C1 segment of cervical spinal cord (tissue), 14 donors: ENCODE measurements at places on chromosomes 5 and 9.

- no peak for DNase-seq
Observed at GRCh38 chr5:127389601-127390000, 99.0 kb downstream of the MEGF10 start.

- no peak for DNase-seq
Observed at GRCh38 chr5:151678713-151679112, 8.0 kb downstream of the SPARC start.

DNA sequence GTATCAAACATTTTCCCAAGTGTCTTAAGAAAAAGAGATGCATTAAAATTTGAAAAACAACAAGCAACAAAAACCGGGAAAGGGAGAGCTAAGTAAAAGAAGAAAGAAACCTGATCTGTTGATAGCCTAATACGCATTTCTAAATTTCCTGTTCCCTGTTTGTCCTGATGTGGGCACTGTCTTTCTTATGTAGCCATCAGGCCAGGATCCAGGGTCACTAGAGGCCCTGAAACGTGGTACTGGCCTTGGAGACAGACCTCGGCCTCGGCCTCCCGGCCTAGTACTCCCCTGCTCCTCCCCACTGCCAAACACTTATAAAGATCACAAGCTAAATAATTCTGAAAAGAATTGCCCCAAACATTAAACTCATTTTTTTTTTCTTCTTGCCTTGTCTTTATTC lies 547.2 kb downstream of the IRX1 start:
- no peak for DNase-seq

- no peak for DNase-seq
Observed at GRCh38 chr5:79107020-79107796, 4.4 kb upstream of the BHMT start.

DNA sequence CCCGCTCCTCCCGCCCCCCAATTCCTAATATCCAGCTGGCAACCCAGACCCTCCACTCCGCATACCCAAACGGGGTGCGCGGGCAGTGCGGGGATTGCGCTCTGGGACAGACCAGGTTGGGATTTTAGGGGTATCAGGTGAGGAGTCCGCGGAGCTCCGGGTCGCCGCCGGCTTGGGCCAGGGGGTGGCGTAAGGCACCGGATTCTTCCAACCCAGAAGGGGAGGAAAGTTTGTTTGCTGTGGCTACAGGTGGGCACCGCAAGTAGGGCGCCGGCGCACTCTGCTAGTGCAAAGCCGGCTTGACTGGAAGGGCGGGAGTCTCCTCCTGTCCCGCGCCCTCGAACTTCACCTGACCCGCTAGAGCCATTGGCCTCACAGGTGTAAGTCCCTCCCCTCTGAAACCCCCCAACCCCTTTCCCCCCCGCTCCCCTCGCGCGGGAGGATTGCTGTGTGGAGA lies 709 bp downstream of the IQGAP2 start:
- no peak for DNase-seq

DNA sequence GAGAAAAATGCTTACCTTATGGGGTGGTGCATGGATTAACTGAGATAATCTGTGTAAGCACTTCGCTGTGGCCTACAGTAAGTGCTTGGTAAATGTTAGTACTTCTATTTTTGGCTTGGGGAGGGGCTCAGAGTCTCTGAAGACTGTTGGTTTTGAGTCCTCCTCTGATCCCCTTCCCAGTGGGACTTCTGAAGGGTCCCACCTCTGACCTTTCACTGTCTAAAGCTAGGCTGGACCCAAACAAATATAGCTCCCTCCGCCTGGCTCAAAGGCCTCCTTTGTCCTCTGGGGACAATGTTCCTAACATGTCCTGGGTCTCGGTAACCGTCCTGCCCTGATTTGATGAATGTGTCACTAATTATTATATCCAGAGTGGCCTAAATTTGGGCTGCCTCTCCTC lies 34.8 kb downstream of the CAMK2A start:
- DNase-seq = no peak

DNA sequence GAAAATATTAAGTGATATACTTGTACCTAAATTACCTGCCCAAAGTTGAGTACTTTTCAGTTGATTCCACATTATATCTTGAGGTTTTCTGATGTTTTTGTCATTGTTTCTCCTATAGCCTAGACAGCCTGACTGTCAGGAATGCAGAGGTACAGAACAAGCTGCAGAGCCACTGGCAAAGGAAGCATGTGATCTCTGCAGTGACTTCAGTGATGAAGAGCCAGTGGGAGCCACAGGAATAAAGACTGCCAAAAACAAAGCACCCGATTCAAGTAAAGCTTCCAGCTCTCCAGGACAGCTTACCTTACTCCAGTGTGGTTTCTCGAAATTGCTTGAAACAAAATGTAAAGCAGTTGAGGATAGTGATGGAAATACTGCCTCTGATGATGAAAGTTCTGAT lies 96.3 kb downstream of the ERCC6L2 start:
- no peak for DNase-seq

- no peak for DNase-seq
Observed at GRCh38 chr5:143987751-143988560, 176.0 kb downstream of the HMHB1 start.

GRCh38 chr5:71932655-71933338 lies 174.5 kb upstream of the MAP1B start:
- peak; percentile 79 for DNase-seq

GRCh38 chr9:27591672-27592071 lies 18.4 kb upstream of the C9orf72 start:
- no peak for DNase-seq

- no peak for DNase-seq
Observed at GRCh38 chr9:29422438-29422837, 1849.2 kb upstream of the C9orf72 start.

GRCh38 chr5:141877356-141878185 lies 639 bp downstream of the PCDH1 start:
- no peak for DNase-seq

DNA sequence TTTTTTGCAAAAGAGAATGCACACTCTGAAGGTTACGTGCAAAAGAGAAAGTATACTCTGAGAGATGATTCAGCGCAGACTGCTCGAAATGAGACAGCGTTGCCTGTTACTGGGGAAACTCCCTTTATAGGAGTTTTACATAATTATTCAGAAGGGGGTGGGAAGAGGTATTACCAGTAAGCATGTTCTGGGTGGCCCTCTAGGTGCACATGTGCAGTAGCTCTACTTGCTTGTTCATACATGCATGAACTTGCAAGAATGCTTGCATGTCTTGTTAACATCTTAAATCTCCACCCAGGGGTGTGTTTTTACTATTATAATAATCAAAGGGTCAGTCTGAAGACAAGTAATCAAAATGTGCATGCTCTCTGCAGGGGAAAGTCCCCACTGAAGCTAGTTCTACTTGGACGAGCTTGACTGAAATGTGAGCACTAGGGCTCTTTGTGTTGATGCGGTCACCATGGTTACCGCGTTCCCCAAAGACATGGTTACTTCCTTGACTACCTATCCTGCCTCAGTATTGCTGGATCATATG lies 75.5 kb downstream of the SGCD start:
- DNase-seq = no peak

DNA sequence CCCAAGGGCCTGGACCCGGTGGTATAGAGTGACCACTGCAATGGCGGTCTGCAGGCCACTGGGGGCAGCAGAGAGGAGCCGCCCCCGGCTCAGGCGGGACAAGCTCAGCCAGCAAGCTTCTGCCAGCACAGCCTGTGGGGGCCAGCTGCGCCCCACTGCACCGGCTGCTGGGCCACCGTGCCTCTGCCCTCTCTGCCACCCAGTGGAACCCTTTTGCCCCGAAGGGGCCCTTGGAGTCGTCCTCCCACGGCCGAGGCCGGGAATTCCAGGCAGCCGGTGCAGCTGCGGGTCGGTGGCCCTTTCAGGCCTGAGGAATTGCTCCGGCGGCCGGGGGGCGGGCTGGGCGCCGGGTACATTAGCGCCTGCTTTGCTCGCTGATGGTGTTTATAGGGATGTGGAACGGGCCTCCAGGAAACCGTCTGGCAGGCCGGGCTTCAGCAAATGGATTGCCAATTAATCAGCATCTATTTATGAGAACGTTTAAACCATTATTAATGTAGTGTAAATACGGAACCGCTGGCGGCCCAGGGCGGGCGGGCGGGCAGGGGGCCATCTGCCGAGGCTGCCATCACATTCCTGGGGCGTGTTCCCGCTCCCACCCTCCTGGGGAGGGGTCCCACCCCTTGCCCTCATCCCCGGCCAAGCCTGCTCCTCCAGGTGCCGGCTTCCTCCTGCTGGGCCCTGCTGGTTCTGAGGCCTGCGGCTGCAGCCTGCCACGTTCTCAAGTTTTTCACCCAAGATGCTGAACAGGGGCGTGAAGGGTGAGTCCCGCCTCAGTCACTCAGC lies 127.4 kb downstream of the BARX1 start:
- DNase-seq = no peak

GRCh38 chr9:109442716-109443115 lies 55.4 kb downstream of the PTPN3 start:
- no peak for DNase-seq

- no peak for DNase-seq
Observed at GRCh38 chr5:165631235-165631634, 2125.8 kb downstream of the MAT2B start.

GRCh38 chr9:132582786-132583583 lies 579 bp downstream of the BARHL1 start:
- DNase-seq = no peak

DNA sequence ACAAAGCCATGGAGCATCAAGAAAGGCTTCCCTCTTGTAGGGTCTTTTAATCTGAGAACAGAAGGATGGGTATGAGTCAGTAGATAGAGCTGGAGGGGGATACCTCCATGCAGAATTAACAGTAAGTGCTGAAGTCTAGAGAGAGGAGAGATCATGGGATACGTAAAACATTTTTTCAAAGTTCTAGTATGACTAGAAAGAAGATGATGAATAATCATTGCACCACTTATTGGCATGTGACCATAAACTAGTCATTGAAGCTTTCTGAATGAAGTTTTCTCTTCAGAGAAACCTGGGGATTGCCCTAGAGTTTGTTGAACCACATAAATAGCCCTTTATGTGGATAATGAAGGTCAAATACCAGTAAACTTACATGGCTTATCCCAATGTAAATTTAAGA lies 48.6 kb upstream of the PTPRD start:
- DNase-seq = no peak

DNA sequence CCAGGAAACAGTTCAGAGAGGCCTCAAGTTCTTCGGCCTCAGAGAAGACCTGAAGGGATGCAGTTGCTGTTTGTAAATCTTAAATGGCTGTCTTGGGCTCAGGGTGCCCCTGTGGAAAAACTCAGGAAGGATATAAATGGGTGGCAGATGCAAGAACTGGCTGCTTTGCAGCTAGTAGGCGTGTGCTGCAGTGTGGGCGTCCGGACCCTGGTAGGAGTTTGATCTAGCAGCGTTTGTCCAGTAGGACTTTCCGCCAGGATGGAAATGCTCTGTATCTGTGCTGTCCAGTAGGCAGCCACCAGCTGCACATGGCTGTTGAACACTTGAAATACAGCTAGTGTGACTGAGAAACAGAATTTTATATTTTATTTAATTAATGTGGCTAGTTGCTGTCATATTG lies 7.7 kb downstream of the CDX1 start:
- no peak for DNase-seq

- DNase-seq = no peak
Observed at GRCh38 chr5:121797681-121798518, 53.8 kb upstream of the FTMT start.

- DNase-seq = no peak
Observed at GRCh38 chr5:40080191-40080590, 599.5 kb upstream of the PTGER4 start.

GRCh38 chr5:140093179-140093578 lies 20.7 kb upstream of the PURA start:
- DNase-seq = no peak

- no peak for DNase-seq
Observed at GRCh38 chr5:2758632-2759031, 7.2 kb upstream of the IRX2 start.

- DNase-seq = no peak
Observed at GRCh38 chr5:132704875-132705274, 31.1 kb downstream of the IL4 start.

DNA sequence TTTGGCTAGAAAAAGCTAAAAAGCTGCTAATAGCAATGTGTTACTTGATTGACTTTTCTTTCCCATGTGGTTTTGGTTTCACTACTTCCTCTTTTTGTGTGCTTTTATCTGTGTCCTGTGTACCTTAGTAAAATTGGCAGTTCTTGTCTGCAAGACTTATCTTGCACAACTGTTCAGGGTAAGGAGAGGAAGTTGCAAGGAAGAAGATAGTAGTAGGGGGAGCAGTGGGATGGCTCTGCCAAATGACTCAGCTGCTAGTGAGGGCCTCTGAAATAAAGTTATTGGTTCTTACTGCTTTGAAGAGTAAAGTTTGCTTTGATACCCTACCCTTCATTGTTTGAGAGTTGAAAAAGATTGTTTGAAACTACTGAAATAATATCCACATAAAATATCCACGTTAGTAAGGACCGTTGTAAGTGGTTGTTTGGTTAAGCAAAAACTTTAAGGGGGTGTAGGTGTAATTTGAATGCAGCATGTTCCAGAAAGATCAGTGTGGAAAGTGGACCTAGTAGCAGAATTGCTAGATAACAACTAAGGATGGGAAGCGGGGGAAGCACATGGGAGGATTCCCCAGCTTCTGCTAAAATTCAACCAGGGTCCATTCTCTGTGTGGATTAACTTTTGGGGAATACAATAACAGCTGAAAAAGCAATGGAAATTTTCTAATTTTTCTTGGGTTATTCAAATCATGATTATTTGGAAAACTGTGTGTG lies 123.5 kb downstream of the SCAMP1 start:
- DNase-seq = no peak

DNA sequence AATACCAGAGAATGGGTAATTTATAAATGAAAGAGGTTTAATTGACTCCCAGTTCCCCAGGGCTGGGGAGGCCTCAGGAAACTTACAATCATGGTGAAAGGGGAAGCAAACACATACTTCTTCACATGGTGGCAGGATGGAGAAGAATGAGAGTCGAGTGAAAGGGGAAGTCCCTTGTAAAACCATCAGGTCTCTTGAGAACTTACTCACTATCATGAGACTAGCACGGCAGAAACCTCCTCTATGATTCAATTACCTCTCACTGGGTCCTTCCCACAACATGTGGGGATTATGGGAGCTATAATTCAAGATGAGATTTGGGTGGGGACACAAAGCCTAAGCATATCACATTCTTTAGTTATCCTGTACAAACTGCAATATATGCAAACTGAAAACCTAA lies 609.4 kb downstream of the MTRR start:
- DNase-seq = no peak

DNA sequence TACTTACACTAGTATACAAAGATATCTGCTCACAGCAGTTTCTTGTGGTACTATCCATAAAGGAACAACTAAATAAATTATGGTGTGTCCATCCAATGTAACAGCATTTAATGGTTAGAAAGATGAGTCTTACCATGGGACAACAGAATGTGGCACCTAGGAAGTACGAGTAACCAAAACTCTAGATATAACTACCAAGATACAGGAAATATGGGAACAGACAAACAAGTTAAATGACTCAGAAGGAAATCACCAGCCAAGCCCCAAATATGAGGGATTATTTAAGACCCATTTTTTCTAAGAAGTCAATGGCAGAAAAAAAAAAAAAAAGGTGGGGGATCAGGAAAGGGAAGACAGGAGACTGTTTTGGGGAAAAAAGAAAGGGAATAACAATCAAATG lies 294.8 kb downstream of the PRELID2 start:
- DNase-seq = no peak

- DNase-seq = no peak
Observed at GRCh38 chr5:74281166-74281565, 359.4 kb downstream of the ENC1 start.
